ENCODE measurements at places on chromosomes 2 and 18.

GRCh38 chr2:201419057-201419635 is 32.1 kb downstream of the TRAK2 start:
- no peak for DNase-seq

DNA sequence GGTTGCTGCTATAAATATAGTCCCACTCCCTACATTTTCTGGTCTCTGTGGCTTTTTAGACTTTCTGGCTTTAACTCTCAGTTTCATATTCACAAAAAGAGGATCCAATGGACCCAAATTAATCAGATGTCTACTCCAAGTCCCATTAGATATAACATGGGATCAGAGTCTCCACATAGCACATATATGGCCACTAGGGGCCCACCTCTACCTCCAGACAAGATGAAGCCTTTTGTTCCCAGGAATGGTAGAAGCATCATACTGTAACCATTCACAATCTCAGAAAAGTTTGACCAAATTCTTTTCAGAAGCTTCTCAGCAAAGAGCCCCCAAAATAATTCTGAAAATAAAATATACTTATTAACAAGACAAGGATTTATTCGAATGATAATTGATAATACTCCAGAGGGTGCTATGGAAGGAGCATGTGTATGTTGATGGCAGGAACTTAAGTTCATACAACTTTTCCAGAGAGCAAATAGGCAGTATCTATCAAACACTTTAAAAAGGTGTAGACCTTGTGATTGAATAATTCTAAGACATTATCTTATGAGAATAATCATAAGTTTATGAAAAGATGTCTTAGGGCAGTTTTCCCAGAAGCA is 382.3 kb upstream of the CRIM1 start:
- no peak for DNase-seq

- no peak for DNase-seq
These were observed 431.6 kb downstream of the METTL4 start for GRCh38 chr18:2139691-2140090.

- DNase-seq: no peak
These were observed 73.7 kb upstream of the ETAA1 start for GRCh38 chr2:67323209-67323991.
